H1 (cell line): ENCODE measurements at places on chromosomes 5 and 9. TPM values are rescaled to one million over a fixed set of nuclear protein-coding genes. Genes with fewer than 3 reads are reported as not detected.

DNA sequence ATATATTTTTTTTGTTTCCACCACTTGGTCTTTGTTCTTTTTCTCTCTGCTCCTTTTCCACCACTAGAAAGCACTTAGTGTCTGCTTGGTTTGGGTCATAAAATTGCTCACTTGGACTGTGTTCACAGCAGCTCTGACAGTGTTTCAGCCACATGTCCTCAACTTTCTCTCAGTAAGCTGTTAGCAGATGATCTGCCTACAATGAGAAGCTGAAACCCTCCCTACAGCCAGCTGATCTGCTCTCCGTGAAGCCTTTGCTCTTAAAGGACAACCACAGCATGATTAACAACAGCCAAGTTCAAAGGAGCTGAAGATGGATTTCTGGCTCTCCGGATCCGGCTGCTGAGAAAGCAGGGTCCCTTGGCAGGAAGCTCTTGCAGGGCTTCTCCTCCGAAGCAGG, 31.6 kb downstream of the PRLR start:
- H3K27ac ChIP-seq, result no peak overlapping the region

DNA sequence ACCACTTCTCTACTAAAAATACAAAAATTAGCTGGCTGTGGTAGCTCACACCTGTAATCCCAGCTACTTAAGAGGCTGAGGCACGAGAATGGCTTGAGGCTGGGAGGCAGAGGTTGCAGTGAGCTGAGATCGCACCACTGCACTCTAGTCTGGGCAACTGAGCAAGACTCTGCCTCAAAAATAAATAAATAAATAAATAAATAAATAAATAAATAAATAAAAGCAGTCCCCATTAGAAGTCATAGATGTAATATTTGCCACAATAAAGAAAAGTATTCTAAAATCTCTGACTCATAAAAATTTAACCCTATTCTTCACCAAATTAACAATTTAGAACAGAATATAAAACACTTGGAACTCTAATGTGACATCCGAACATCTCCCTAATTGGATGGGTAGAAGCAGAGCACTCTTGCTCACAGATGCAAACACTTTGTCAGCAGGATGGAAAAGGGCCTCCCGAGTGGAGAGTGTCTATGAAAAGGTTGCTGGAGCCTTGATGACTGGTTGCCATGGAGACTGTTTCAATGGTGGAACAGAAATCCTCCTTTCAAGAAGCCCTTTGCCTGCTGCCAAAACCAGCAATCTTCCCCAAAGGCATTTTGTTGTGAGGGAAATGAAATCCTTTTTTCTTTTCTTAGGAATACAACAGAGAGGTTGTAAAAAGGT, 38.9 kb upstream of the TRAF1 start:
- H3K27ac ChIP-seq, result no peak overlapping the region
- no peaks in the 10 kb centered on the region for H3K27me3 ChIP-seq
- no peaks in the 10 kb centered on the region for H3K36me3 ChIP-seq
- no peak overlapping the region for H3K4me3 ChIP-seq

GRCh38 chr5:173802670-173803165, 85.4 kb upstream of the CPEB4 start:
- DNase-seq, result no peak
- no peaks in the 10 kb centered on the region for H3K36me3 ChIP-seq
- H3K4me1 ChIP-seq, result no peaks in the 10 kb centered on the region
- H3K27me3 ChIP-seq, result no peaks in the 10 kb centered on the region

DNA sequence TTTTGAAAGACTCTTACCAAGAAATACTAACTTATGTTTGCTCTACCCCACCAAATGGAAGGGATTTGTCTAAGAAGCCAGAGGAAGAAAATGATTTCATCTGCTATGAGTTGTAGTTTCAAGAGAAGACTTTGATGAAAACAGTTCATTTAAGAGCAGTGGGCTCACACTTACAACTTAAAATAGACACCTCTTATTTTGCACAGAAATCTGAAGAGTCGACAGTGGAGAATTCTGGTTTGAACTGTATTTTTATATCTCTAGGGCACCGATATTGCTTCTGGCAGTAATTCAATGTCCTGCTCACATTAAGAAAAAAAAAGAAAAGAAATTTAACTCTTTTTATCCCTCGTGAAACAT, 1.9 kb upstream of the DAB2 start:
- no peaks in the 10 kb centered on the region for H3K36me3 ChIP-seq
- 0 out of 2 replicates have a peak, but pooled peaks cover 2% of the 10 kb centered on the region for H3K27me3 ChIP-seq
- DNase-seq, result no peak
- H3K4me3 ChIP-seq, result no peak overlapping the region

GRCh38 chr5:142722896-142723295, 37.0 kb upstream of the FGF1 start:
- H3K27me3 ChIP-seq, result no peaks in the 10 kb centered on the region; the same call in 1 of the 2 replicates
- no peaks in the 10 kb centered on the region for H3K36me3 ChIP-seq
- peaks cover 4% of the 10 kb centered on the region for H3K4me1 ChIP-seq
- DNase-seq, result no peak
- H3K4me3 ChIP-seq, result no peak overlapping the region

DNA sequence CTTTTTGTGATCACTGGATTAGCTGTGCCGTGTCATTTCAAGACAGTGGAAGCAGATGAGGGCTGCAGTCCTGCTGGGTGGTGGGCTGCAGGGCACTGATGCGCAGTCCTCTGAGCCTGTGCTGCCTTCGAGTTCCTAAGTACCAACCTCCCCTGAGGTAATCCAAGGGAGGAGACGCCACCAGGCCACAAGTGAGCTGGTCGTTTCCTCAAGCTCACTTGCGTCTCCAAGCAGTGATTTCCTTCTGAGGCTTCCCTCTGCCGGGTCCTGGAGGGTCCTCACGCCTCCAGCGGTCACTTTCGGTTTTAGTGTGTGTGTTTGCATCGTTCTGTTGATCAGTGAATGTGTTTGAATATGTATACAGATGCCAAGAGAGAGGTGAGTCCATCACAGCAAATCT, 115.7 kb downstream of the TRIO start:
- H3K27ac ChIP-seq, result peak overlapping the region; percentile 11; the same call in 1 of the 2 replicates
- no peaks in the 10 kb centered on the region for H3K27me3 ChIP-seq
- DNase-seq, result no peak
- no peaks in the 10 kb centered on the region for H3K36me3 ChIP-seq
- H3K4me1 ChIP-seq, result peaks cover 49% of the 10 kb centered on the region

DNA sequence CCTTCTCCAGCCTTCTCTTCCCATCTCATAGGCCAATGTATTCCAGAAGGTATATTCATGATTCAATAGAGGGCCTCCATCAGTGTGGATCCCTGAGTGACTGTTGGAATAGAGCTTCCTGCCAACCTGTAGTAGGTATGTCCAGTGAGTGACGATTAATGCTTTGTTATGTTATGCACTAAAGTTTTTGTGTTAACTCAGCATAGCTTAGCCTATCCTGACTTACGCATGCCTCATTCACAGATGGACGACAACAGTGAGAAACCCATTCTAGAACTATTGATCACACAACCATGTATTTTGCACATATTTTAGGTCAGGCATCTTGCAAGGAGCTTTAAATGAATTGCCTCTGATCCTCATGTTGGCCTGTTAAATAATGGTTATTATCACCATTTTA, 225.5 kb upstream of the TRIM32 start:
- no peaks in the 10 kb centered on the region for H3K36me3 ChIP-seq
- no peak overlapping the region for H3K27ac ChIP-seq
- no peak overlapping the region for H3K4me3 ChIP-seq
- H3K27me3 ChIP-seq, result no peaks in the 10 kb centered on the region

DNA sequence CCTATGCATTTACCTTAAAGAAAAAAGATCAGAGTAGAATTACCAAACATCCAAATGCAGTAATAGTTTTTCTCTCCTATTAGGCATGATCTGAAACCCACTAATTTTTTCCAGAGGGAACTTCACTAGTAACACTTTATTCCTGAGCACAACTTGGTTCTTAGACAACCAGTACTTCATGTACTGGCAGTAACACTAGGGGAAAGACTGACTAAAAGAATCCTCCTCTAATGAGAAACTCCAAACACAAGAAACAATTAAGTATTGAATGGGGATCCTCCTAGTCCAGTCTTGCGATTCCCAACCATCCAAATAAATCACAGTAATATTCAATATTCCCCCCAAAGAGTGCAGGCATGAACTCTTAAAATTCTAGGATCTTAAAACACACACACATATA, 48.9 kb downstream of the ZNF608 start:
- no peaks in the 10 kb centered on the region for H3K36me3 ChIP-seq
- no peak overlapping the region for H3K27ac ChIP-seq
- peaks cover 1% of the 10 kb centered on the region for H3K27me3 ChIP-seq
- no peak overlapping the region for H3K4me3 ChIP-seq
- H3K4me1 ChIP-seq, result peaks cover 17% of the 10 kb centered on the region

DNA sequence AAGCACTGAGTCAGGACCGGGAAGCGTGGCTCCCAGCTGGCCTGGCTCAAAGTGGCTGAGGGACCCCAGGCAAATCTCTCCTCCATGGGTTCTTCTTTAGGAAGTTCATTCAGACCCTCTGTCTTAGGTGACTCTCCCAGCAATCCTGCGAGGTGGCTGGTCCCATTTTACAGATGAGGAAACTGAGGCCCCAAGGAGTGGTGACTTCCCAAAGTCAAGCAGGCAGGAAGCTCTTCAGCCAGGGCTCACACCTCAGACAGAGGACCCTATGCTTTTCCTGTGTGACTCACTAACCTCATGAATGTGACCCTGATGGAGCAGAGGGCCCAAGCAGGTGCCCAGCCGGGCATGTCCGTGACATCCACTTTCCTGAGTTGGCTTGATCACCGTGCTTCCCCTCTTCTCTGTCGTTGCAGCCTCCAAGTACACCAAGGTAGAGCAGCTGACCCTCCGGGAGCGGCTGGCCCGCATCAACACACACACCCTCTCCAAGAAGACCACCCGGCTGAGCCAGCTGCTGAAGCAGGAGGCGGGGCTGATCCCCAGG, 36.5 kb downstream of the ARHGEF37 start:
- H3K36me3 ChIP-seq, result no peaks in the 10 kb centered on the region
- no peak overlapping the region for H3K27ac ChIP-seq
- no peaks in the 10 kb centered on the region for H3K4me1 ChIP-seq
- no peak overlapping the region for H3K4me3 ChIP-seq

GRCh38 chr5:68134033-68134668, 81.4 kb upstream of the PIK3R1 start:
- H3K4me3 ChIP-seq, result no peak overlapping the region
- DNase-seq, result no peak
- H3K4me1 ChIP-seq, result no peaks in the 10 kb centered on the region
- H3K36me3 ChIP-seq, result no peaks in the 10 kb centered on the region
- H3K27me3 ChIP-seq, result no peaks in the 10 kb centered on the region

WDR38 gene
- not detected in 2 replicates for total RNA-seq

BAAT gene
- 0.17 TPM in 1 of 2 replicates, not detected in the other for total RNA-seq

PCDHA9 gene
- total RNA-seq, result 0.28 and 0.36 TPM in 2 replicates

BNC2 gene
- total RNA-seq, result 26.8 and 28.1 TPM in 2 replicates

CER1 gene
- total RNA-seq, result 2.2 and 3.4 TPM in 2 replicates

ORM2 gene
- 0.90 TPM in 1 of 2 replicates, not detected in the other for total RNA-seq

PCDHGA7 gene
- 0.73 and 1.1 TPM in 2 replicates for total RNA-seq
